ENCODE measurements at places on chromosomes 12 and 14.

DNA sequence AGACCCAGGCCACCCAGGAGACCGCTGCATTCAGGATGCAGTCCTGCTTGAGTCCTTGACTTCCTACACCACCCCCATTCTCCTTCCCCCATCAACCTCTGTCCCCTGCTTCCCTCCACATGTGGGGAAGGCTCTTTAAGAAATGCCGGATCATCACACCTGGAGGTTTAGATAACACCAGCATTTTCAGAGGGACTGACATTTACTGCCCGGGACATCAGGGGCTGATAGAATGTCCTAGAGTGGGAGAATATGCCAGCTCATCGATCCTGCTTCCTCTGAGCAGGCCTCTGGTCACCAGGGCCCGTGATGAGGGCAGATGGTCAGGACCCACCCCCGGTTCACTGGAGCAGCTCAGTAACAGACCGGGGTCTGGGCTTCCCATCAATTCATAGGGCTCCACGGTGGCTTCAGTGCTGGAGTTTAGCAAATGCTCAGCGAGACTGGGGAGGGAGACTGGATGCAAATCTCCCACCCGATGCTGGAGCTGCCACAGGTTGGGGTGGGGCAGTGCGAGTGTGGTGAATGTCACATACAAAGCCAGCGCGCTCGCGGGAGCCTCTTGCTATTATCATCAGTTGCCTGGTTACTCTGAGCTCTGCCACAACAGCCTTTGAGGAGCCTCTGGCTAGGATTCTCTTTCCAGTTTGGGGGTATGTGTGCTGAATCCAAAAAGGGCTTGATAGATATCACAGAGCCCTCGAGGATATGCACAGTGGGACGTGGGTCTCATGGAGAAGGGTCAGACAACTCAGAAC is 111.6 kb downstream of the RBM19 start:
- no peak for DNase-seq

GRCh38 chr14:104732931-104733681 is 9.1 kb downstream of the ADSS1 start:
- no peak for DNase-seq

GRCh38 chr12:82870771-82871377 is 184.2 kb downstream of the TMTC2 start:
- no peak for DNase-seq

GRCh38 chr12:124512667-124513296 is 54.6 kb downstream of the NCOR2 start:
- DNase-seq, result peak; percentile 86

GRCh38 chr12:124921200-124922031 is 7.0 kb upstream of the UBC start:
- DNase-seq, result peak; percentile 28

DNA sequence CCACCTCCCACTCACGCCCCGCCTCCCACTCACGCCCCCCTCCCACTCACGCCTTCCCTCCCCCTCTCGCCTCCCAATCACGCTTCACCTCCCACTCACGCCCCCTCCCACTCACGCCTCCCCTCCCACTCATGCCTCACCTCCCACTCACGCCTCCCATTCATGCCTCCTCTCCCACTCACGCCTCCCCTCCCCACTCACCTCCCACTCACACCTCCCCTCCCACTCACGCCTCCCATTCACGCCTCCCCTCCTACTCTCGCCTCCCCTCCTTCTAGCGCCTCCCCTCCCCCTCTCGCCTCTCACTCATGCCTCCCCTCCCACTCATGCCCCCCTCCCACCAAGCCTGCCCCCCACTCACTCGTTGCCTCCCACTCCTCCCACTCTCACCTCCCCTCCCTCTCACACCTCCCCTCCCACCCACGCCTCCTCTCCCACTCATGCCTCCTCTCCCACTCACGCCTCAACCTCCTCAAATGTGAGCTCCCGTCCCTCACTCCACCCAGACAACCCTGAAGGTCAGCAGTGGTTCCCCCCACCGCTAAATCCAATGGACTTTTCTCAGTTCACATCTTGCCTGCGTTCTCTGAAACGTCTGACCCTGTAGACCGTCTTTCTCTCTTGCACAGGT is 39.8 kb downstream of the TMEM63C start:
- DNase-seq, result no peak

DNA sequence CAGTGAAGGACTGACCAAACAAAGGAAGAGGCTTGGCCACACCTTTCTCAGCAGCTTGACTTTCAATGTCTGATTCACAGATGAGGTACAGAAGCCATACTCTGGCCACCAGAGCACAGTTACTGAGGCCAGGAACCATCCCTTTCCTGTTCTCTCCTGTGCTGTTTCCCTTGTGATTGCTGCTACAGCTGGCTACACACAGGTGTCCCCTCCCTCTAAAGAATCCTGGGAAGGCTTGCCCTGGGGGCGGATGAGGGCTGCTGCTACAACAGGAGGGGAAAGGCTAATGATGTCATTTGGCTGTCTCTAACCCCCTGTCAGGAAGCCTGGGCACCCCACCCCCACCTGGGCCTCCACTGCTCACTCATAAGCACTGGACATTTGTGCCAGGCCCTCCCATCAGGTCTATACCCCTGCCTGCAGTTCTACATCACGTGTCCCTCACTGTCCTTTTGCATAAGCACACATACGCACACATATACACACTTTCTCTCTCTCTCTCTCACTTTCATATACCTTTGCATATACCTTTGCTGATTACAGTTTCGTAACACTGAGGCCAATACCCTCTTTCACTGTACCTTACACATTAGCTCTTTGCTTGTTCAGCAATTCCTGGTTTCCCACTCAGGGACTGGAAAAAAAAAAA is 41.4 kb downstream of the PRPF40B start:
- DNase-seq, result no peak

DNA sequence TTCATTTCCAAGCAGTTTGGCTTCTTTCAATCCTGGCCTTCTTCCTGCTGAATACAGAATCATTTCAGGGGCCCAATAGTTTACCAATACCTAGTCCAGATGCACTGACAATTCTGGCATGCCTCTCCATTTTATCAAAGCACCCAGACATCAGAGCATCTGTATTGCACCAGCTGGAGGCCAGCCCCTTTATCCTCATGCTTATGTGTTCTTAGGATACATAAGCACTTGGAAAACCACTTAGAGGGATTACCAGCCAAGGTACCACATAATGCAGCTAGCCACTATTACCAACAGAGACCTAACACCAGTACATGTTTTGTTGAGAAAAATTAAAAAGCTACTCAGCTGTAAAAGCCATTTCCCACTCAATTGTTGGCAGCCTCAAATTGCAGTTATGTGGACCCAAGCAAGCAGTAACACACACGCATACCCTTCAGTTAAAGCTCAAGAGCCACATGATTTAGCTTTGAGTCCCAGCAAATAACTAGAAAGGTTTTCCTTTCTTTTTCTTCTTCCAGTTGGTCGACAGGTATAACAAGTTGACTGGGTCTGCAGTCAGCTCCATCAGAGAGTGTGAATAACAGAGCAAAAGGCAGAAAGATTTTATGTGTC is 263.8 kb downstream of the DIO2 start:
- no peak for DNase-seq
